OCI-LY7 (cell line): ENCODE measurements at places on chromosomes 3 and 15.

- no peak for DNase-seq
Measured at GRCh38 chr3:24191801-24192403, 246.8 kb downstream of the NR1D2 start.

DNA sequence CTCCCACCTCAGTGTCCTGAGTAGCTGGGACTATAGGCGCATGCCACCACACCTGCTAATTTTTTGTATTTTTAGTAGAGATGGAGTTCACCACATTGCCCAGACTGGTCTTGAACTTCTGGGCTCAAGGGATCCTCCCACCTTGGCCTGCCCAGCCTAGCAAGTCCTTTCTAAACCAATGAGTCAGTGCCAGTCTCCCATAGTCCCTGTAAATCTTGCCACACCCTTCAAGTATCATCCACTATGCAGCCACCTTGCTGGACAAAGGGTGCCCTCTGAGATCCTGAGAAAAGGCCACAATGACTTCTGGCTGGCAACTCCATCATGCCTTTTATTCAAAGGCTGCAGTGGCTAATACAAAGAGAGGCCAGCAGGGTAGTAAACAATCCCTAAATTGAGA lies 184.0 kb downstream of the ABHD5 start:
- no peak for DNase-seq

DNA sequence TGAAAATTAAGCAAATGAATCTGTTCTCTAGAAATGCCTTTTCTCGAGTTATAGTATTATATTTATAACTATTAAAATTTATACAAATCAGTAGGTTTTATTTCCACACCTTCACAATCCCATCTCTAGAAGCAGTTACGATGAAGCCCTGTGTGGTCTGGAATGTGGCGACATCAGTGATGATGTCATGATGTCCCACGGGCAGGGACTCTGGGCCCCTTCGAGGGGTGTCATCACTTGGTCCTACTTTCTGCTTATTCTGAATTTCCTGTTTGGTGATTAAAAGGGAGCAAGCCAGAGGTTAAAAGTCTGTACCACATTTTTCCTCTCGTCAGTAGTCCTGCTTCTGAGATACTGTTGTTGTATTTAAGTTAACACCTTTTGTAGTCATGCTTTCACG lies 67.4 kb downstream of the PIK3R4 start:
- DNase-seq, result no peak

- DNase-seq, result no peak
Measured at GRCh38 chr3:121870717-121871116, 23.5 kb upstream of the SLC15A2 start.

GRCh38 chr3:159418571-159419526 lies 569.8 kb upstream of the IL12A start:
- DNase-seq, result no peak

DNA sequence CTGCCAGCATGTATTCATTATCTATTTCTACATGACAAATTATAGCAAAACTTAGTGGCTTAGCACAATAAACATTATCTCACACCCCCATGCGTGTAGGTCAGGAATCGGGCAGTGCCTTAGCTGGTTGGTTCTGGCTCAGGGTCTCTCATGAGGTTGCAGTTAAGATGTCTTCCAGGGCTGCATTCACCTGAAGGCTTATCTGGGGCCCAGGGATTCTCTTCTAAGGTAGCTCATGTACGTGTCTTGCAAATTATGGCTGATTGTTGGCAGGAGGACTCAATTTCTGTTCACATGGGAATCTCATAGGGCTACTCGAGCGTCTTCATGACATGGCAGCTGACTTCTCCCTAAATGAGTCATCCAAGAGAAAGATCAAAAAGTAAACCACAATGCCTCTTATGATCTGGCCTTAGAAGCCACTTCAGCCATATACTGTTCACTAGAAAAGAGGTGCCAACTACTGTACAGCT lies 42.9 kb upstream of the TSC22D2 start:
- DNase-seq, result no peak
